ENCODE measurements at places on chromosomes 16 and 17. TPM values are rescaled to one million over a fixed set of nuclear protein-coding genes. Genes with fewer than 3 reads are reported as not detected.

- no peak for DNase-seq
Observed at GRCh38 chr16:87140211-87141200, 176.7 kb downstream of the C16orf95 start.

DNA sequence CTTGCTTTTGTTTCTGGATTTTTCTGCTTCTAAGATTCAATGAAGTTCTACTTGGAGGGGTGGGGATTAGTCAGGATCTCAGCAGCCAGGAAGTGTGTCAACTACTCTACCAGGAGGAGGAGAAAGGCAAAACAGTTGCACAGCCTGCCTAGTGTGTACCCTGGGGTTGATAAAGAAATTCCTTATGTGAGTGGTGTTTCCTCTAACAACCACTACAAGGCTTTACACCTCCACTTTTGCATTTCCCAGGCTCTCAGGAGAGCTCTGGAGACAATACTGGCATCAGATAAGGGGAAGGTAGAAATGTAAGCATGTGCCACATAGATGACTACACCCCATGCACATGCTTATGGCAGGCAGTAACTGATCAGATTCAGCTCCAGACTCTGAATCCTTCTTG, 174.6 kb downstream of the TOX3 start:
- DNase-seq: no peak

DNA sequence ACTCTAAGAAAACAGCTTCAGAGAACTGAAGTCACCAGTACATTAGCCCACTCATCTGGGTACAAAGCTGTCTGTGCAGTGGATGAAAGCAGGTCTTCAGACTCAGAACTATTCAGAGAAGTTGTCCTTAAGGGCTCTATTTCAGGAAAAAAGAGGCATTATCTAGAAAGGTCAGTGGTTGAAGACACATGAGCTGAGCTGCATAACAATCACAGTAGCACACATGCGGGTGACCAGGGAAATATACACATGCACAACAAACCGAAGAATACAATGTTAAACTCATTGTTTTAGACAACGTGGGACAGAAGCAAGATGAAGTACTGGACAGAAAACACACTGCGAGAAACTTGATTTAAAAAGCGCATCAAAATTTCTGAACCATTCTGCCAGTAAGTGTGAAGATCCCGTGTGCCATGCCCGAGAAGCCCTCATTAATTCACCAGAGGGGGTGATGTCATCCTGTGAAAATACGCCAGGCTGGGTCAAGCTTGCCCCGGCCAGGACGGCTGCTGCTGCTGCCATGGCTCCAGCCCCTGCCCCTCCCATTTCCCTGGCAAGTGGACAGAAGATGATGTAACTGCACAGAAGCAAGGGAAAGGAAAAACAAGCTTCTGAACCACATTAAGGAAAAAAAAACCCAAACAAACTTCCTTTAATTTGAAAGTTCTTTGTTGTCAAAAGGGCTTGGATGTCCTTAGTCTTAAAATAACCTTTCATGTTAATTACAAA, 10.1 kb downstream of the DYNC1LI2 start:
- DNase-seq: no peak

GRCh38 chr17:57391076-57391825, 134.9 kb downstream of the MSI2 start:
- no peak for DNase-seq

The PYY gene
- polyA plus RNA-seq: 0.24 TPM

The MYADML2 gene
- polyA plus RNA-seq: 0.07 TPM

The KRT25 gene
- polyA plus RNA-seq: not detected

The SBK1 gene
- polyA plus RNA-seq: 16.4 TPM

The ASPHD1 gene
- polyA plus RNA-seq: 0.92 TPM

All from left renal pelvis (tissue), 4 donors.